Activated CD4-positive, alpha-beta T cell treated with anti-CD3 and anti-CD28 coated beads, Interleukin-2, amount 10 ng/mL, durations not matched to agents 7 days and 5 days (primary cell): ENCODE measurements at places on chromosomes 4 and X.

DNA sequence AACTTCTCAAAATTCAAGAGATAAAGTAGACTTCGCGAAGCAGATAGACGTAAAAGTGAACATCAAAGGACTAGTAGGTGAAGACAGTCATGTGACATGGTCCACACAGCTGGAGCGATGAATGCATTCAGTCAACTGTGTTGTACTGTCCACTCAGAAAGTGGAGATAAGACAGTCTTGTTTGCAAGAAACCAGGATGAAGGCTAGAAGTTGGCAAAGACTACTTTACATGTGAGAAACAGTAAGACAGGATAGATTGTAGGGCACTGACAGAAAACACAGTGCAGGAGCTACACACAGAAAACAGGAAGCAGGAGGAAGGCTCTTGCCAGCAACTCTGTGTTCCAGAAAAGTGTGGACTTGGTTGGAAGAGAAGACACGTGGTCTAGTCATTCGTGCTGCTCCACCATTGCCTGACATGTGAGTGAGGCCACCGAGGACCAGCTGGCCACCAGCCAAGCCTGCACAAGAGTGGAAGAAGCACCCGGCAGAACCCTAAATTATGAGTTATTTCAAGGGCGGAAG, 78.9 kb downstream of the FAT1 start:
- DNase-seq, result no peak

DNA sequence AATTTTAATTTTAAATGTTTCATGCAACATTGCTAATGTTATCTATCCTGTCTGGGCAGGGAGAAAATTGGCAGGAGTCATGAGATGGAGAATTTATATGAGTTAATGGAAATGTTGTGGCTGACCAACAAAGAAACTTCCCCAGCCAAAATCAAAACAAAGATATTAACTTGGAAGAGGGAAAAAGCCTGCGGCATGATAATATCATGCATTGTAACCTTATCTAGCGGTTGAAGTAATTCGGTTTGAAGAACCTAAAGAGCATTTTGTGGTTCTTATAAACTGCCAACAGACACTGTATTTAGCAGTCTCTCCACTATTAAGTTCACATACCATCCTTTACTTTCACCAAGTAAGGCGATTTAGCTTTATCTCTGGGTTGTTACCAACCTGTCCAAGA, 42.3 kb downstream of the DKK2 start:
- no peak for DNase-seq

DNA sequence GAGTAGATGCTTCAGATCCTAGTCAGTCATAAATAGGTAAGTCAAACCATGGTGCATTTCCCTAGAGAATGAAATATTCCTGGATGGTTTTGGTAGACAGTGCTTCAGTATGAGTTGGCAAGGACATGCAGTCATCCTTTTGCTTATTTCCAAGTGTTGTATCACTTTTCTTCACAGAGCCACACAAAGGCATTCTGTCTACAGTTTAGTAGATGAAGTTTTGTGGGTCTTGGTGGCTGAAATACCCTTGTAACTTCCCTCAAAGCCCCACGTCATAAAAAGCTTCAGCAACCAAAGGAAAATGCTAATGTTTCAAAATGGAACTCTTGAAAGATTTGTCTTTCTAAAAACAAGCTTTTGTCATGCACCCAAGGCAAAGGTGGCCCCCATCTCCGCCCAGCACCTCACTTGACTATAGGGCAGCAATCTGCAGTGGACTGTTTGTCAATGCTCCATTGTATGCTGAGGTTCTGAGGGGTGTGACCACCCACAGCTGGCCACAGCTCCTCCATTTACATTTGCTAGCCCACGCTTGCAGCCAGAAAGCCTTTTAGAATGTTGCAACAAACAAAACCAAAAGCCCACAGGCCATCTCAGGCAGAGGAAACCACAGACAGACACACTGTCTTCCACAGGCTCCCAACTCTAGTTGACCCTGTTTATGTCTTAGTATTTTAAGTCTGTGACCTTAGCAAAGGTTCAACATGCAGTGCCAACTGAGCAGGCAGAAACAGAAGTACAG, 87.1 kb upstream of the FAM9C start:
- peak; percentile 46 for DNase-seq

DNA sequence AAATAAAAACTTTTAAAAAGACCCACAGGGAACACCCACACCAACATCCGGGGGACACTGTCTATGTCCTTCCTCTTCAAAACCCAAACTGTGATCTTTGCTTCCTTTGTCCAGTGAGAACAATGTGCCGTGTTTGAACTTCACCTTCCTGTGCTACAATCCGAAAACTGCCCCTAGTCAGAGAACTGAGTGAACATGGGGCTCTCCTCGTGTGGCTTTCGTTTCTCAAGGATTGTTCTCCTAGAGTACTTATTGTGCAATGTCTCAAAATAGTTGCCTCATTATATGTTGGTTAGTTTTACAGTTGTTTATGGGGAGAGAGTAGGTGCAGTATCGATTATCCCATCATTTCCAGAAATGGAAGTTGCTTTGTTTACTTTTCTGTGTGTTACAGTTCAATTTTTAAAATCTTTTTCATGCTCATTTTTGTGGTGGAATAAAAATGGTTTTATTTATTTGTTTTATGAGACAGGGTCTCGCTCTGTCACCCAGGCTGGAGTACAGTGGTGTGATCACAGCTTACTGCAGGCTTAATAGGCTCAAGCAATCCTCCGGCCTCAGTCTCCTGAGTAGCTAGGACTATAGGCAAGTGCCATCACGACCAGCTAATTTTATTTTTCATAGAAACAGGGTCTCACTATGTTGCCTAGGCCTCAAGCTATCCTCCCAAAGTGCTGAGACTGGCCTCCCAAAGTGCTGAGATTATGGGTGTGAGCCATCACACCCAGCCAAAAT, 29.9 kb downstream of the RBMX start:
- DNase-seq, result no peak

- no peak for DNase-seq
These were observed 1.2 kb downstream of the RPGR start for GRCh38 chrX:38326086-38326485.

DNA sequence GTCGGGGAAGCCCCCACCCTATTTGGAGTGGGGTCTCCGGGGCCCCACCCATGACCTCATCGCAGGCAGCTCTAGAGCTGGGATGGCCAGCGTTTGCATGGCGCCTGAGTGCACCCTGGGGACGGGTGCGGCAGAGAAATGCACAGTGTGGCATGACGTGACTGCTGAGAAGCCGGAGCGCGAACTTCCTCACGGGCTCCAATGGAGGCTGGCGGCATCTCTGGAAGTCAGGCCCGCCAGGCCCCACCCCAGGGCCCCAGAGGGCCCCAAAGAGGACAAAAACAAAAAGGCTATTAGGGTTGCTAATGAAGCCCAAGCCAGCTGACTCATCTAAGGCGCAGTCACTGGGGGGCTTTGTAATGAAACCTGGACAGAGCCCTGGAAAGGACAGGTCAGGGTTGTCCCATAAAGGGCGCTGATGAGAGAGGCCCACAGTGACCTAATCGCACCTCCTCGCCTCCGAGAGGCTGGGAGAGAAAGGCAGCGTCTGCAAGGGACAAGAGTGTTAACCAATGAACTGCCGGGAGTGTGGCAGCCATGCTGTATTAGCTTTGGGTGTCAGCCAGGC, 86.0 kb upstream of the C1QTNF7 start:
- no peak for DNase-seq

GRCh38 chr4:180436361-180436760, 1806.8 kb upstream of the TENM3 start:
- no peak for DNase-seq
